Cardiac muscle cell (in vitro differentiated cells and primary cell): ENCODE measurements at places on chromosomes 6 and 20. TPM values are rescaled to one million over a fixed set of nuclear protein-coding genes. Genes with fewer than 3 reads are reported as not detected.

Gene SLCO4A1
- 0.67 and 1.0 TPM in 2 replicates for polyA plus RNA-seq

Gene NMBR
- not detected in 2 replicates for polyA plus RNA-seq

Gene VSTM2L
- 83.4 and 162 TPM in 2 replicates for polyA plus RNA-seq

DNA sequence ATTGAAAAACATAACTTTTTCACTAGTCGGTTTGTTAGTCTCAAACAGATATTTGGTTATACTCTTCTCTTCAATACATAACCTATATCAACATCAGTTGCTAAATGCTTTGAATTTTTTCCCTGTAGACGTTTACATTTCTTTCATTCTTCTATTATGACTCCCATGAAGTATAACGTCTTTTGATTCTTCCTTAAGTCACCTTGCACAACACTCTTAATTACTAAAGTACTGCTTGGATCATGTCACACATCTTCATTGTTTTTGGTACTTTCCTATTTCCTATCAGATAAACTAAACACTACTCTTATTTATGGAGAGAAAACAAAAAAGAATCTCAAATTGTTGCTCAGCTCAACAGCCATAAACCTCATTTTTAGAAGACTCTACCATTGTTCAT lies 23.0 kb upstream of the BMP5 start:
- no peak overlapping the region for H3K4me3 ChIP-seq
- peak; percentile 26 for DNase-seq
- H3K4me1 ChIP-seq: peaks cover 12% of the 10 kb centered on the region
- no peaks in the 10 kb centered on the region for H3K36me3 ChIP-seq
- no peaks in the 10 kb centered on the region for H3K27me3 ChIP-seq

Gene BHLHE23
- polyA plus RNA-seq: not detected in 2 replicates

GRCh38 chr6:137750297-137750696 lies 116.8 kb upstream of the TNFAIP3 start:
- H3K36me3 ChIP-seq: no peaks in the 10 kb centered on the region
- DNase-seq: no peak
- H3K4me1 ChIP-seq: peaks cover 22% of the 10 kb centered on the region
- no peaks in the 10 kb centered on the region for H3K27me3 ChIP-seq
- no peak overlapping the region for H3K27ac ChIP-seq

GRCh38 chr20:16007962-16008361 lies 565.3 kb downstream of the KIF16B start:
- no peak overlapping the region for H3K27ac ChIP-seq
- H3K27me3 ChIP-seq: no peaks in the 10 kb centered on the region
- no peak for DNase-seq
- H3K4me1 ChIP-seq: peaks cover 19% of the 10 kb centered on the region
- H3K4me3 ChIP-seq: no peak overlapping the region
- H3K36me3 ChIP-seq: no peaks in the 10 kb centered on the region

DNA sequence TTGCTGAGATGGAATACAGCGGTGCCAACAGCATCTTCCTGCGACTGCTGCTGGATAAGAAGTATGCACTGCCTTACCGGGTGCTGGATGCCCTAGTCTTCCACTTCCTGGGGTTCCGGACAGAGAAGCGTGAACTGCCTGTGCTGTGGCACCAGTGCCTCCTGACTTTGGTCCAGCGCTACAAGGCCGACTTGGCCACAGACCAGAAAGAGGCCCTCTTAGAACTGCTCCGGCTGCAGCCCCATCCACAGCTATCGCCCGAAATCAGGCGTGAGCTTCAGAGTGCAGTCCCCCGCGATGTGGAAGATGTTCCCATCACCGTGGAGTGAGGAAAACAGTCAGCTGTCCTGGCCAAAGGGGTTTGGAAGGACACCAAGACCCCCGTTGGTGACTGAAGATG lies 9.2 kb downstream of the CCND3 start:
- H3K27me3 ChIP-seq: no peaks in the 10 kb centered on the region
- no peaks in the 10 kb centered on the region for H3K4me1 ChIP-seq
- H3K4me3 ChIP-seq: no peak overlapping the region
- DNase-seq: no peak
- H3K36me3 ChIP-seq: peaks cover 62% of the 10 kb centered on the region

DNA sequence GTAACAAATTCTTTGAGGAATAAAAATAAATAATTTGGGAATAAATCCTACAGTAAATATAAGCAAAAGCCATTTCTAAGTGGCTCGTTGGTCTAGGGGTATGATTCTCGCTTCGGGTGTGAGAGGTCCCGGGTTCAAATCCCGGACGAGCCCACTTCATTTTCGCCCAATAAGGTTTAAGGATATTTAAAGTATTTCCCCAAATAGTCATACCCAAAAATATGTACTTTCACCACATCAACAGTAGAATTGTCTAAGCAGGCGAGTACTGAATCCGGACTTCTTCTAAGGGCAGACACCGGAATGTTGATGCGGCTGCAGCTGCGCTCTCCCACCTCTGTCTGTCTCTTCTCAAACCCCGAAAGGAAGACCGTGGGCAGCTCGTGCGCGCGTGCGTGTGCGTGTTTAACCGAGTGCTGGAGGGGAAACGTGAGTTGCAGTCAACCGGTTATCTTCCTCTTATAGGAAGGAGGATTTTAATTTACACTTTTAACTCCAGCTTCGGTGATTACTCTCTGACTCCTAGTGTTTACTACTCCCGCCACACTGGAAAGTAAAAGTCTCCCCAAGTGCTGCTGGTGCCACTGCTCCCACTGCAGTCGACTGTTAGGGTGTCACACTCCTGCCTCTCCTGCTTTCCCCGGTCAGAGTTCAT lies 155.7 kb upstream of the PRSS16 start:
- no peaks in the 10 kb centered on the region for H3K4me1 ChIP-seq
- peak; percentile 49 for DNase-seq
- peak overlapping the region; percentile 44 for H3K4me3 ChIP-seq
- no peaks in the 10 kb centered on the region for H3K36me3 ChIP-seq
- peaks cover 32% of the 10 kb centered on the region for H3K27me3 ChIP-seq

Gene TGM3
- polyA plus RNA-seq: 0.37 TPM in 1 of 2 replicates, not detected in the other

- H3K36me3 ChIP-seq: peaks cover 38% of the 10 kb centered on the region
- H3K27ac ChIP-seq: no peak overlapping the region
- no peaks in the 10 kb centered on the region for H3K27me3 ChIP-seq
- DNase-seq: no peak
These were observed 24.8 kb downstream of the TMX4 start for GRCh38 chr20:7994809-7995208.

GRCh38 chr20:4798010-4798409 lies 76.3 kb downstream of the PRND start:
- no peak for DNase-seq
- no peaks in the 10 kb centered on the region for H3K4me1 ChIP-seq
- H3K27ac ChIP-seq: no peak overlapping the region
- H3K27me3 ChIP-seq: no peaks in the 10 kb centered on the region
- H3K4me3 ChIP-seq: no peak overlapping the region

- peaks cover 6% of the 10 kb centered on the region for H3K4me1 ChIP-seq
- no peak overlapping the region for H3K27ac ChIP-seq
- no peak for DNase-seq
- H3K27me3 ChIP-seq: no peaks in the 10 kb centered on the region
- H3K4me3 ChIP-seq: no peak overlapping the region
These were observed 206.2 kb upstream of the MYLIP start for GRCh38 chr6:15922510-15923250.

DNA sequence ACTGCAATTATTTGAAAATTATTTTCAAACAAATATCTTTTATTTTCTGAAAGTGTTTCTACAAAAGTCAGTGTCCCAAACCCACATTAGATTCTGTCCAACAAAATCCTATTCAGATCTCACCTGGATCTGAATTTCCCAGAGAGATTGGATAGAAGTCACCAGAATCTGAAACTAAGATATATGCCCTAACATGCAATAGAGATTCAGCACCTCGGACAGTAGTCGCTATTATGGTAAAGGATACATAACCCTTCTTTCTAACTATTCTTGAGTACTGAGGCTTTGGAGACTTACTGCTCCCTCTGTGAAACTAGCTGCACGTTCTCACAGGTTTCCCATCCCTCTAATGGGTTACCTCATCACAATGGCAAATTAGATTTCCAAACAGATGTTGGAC lies 151.4 kb downstream of the ID4 start:
- no peak overlapping the region for H3K4me3 ChIP-seq
- no peak overlapping the region for H3K27ac ChIP-seq
- peak; percentile 24 for DNase-seq

DNA sequence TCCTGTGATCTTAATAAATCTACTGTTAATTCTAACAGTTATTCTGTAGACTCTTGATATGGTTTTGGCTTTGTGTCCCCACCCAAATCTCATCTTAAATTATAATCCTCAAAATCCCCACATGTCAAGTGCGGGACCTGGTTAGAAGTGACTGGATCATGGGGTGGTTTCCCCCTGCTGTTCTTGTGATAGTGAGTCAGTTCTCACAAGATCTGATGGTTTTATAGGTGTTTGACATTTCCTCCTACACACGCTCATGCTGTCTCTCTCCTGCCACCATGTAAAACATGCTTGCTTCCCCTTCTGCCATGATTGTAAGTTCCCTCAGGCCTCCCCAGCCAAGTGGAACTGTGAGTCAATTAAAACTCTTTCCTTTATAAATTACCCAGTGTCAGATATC lies 10.5 kb upstream of the EPB41L2 start:
- no peaks in the 10 kb centered on the region for H3K27me3 ChIP-seq
- no peak for DNase-seq
- H3K27ac ChIP-seq: no peak overlapping the region
- H3K4me3 ChIP-seq: no peak overlapping the region
- H3K36me3 ChIP-seq: no peaks in the 10 kb centered on the region
- H3K4me1 ChIP-seq: no peaks in the 10 kb centered on the region

Gene RAMACL
- 0.10 and 0.44 TPM in 2 replicates for polyA plus RNA-seq

GRCh38 chr20:24506696-24507095 lies 37.3 kb downstream of the SYNDIG1 start:
- peaks cover 30% of the 10 kb centered on the region for H3K4me1 ChIP-seq
- no peak for DNase-seq
- no peaks in the 10 kb centered on the region for H3K36me3 ChIP-seq
- no peaks in the 10 kb centered on the region for H3K27me3 ChIP-seq

Gene CDH4
- 0.43 and 2.4 TPM in 2 replicates for polyA plus RNA-seq
